Left renal cortex interstitium (tissue), 4 donors: ENCODE measurements at places on chromosomes 1 and 21.

DNA sequence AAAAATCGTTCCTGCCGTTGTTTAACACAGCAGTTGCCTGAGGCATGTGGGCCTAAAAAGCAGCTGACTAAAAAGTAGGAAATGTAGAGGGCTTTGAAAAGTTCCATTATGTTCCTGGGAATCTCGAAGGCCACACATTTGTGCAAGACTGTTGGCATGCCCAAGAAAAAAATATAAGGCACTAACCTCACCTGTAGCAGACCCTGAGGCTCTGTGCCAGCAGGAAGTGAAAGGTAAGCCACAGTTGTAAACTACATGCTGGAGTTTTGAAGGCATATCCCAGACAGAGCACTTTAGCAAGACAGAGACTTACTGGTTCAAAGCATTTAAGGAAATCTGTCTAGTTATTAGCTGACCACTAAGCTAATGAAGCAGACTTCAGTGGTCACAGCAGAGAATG lies 52.7 kb downstream of the TRMT1L start:
- DNase-seq: no peak

DNA sequence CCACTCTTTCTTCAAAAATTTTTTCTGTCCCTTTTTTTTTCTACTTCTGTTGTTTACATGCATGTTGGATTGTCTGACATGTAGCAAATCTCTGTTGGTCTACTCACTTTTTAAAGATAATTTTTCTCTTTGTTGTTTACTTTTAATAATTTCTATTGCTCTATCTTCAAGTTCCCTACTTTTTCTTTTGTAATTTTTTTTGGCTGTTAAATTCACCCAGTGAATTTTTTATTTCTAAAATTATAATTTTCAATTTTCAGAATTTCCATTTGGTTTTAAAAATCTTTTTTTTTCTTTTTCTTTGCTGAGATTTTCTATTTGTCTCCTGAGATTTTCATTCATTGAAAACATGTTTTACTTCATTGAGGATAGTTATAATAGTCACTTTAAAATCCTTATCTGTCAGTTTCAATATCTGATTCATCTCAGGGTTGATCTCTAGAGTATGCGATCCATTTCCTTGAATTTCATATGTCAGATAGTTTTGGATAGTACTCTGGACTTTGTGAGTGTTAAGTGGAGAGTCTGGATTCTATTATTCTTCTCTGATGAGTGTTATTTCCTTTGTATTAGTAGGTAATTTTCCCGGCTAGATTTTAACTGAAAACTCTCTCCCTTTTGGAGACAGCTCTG lies 1.6 kb upstream of the TSEN15 start:
- no peak for DNase-seq

GRCh38 chr1:118984086-118984721 lies 3.9 kb downstream of the TBX15 start:
- DNase-seq: no peak

DNA sequence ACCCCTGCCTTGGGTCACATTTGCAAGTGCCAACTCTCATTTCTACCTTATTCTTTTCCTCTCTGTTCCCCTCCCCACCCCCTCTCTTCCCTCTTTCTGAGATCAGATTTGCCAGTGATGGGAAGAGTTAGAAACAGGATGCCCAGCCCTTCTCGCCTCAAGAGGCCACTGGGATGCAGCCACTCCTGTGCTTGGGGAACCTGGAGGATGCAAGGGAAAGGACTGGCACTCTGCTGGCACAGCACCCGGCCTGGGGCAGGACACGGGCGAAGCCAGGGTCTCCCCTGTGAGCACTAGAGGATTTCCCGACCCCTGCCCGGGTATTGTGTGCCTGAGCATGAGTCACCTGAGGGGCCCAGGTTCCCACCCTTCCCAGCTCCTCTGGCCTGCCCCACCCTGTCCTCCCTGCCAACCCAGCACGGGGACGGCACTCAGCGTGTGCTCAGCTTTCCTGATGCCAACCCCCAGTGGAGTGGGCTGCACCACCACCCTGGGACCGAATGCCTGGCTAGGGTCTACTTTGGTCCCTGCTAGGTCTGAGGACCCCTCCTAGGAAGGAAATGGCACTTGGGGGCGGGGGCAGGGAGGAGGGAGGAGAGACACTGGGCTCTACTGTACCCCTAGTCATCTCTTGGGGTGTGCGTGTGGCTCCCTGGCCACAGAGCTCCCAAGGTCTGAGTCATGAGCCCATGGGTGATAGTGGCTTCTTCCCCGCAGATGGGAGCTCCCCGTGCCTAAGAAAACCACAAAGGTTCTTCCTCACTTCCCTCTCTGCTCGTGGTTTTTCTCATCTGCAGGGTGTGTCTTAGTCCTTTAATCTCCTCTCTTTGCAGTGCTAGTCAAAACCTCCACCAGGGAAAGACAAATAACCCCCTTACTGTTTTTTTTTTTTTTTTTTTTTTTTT lies 12.4 kb downstream of the LMNA start:
- DNase-seq: no peak
